ENCODE measurements at places on chromosomes 3 and 15.

GRCh38 chr15:44381236-44381635 is 46.2 kb upstream of the CTDSPL2 start:
- no peak for DNase-seq

- no peak for DNase-seq
These were observed 257.6 kb upstream of the ZPLD1 start for GRCh38 chr3:102177075-102177755.

DNA sequence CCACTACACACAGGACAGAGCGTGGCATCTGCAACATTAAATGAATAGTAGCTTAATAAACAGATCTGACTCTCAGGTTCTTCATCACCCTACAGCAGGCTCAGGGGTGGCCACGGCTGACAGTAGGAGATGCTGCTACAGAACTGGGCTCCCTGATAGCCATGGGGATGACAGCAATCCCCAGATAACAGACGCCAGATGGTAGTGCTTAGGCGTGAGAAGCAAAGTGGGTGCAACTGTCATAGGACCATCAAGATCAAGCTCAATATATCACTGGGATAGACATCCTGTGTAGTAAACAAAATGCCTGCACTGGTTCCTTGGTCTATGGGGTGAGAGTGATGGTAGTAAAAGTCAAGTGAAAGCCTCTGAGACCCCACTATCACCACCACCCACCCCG is 2.6 kb upstream of the TPRA1 start:
- no peak for DNase-seq

- no peak for DNase-seq
These were observed 202.3 kb upstream of the STAC start for GRCh38 chr3:36178018-36178417.

- DNase-seq: no peak
These were observed 3.7 kb upstream of the PLA2G4F start for GRCh38 chr15:42160136-42160535.

DNA sequence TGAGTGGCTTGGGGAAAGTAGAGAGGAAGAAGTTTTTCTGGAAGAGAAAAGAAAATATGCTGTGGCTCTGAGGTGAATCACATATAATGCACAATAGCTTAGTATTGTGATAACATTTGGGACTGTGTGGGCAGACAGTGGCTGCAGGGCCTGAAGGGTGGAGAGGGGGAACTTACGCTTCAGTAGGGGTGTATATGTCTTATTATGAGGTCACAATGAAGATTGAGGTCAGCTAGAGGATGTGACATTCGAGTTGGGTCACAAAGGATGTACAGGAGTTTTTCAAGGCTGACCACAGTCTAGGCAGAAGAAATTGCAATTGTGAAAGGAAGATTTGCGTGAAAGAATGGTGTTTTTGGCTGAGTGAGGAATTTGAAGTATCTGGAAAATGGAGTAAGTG is 414.8 kb downstream of the LPP start:
- no peak for DNase-seq

GRCh38 chr3:16103472-16103871 is 71.0 kb upstream of the GALNT15 start:
- DNase-seq: no peak

GRCh38 chr15:85727068-85727467 is 67.7 kb downstream of the KLHL25 start:
- no peak for DNase-seq

- DNase-seq: no peak
These were observed 128.4 kb downstream of the ZBBX start for GRCh38 chr3:167251678-167252077.

DNA sequence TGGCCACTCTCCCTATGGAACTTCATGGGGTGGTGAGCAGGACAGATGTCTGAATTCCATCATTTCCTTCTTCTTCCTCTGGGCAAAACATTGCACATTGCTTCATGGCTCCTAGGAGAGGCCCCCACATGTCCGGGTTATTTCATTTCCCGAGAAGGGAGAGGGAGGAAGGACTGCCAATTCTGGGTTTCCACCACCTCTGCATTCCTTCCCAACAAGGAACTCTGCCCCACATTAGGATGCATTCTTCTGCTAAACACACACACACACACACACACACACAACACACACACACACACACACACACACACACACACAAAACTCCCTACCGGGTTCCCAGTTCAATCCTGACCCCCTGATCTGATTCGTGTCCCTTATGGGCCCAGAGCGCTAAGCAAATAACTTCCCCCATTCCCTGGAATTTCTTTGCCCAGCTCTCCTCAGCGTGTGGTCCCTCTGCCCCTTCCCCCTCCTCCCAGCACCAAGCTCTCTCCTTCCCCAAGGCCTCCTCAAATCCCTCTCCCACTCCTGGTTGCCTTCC is 1.9 kb downstream of the RHO start:
- DNase-seq: no peak

DNA sequence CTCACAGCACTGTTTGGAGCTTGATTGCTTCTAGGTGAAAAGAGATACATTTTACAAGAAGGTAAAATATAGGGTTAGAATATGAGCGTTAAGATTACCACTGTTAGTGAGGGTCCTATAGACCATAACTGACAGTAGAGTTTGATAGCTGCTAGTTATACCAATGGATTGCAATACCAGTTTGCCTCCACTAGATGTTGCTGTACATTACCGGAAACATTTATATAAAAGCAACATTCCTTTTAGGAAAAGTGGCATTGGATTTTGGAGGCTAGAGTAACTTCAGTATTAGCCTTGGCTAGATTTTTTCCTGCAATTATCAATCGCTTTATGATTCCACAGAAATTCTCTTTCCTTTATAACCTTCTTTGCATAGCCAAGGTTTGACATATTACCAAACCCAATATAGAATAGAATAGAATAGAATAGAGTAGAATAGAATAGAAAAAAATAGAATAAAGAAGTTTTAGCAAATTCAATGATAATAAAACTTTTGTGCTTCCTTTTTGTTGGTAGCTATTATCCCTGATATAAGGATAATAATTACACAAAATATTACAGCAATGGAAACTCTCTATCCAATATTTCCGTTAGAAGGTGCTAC is 1093.6 kb upstream of the ALCAM start:
- DNase-seq: peak; percentile 16

- DNase-seq: no peak
These were observed 12.8 kb downstream of the H1-8 start for GRCh38 chr3:129555616-129556357.

GRCh38 chr15:35886765-35887164 is 340.8 kb upstream of the DPH6 start:
- no peak for DNase-seq

GRCh38 chr15:66625974-66626373 is 60.2 kb upstream of the LCTL start:
- no peak for DNase-seq

GRCh38 chr3:72254483-72254882 is 469.5 kb upstream of the PROK2 start:
- DNase-seq: no peak

GRCh38 chr15:65399997-65400396 is 22.2 kb upstream of the IGDCC3 start:
- no peak for DNase-seq

GRCh38 chr3:55376753-55377347 is 110.3 kb downstream of the WNT5A start:
- no peak for DNase-seq

DNA sequence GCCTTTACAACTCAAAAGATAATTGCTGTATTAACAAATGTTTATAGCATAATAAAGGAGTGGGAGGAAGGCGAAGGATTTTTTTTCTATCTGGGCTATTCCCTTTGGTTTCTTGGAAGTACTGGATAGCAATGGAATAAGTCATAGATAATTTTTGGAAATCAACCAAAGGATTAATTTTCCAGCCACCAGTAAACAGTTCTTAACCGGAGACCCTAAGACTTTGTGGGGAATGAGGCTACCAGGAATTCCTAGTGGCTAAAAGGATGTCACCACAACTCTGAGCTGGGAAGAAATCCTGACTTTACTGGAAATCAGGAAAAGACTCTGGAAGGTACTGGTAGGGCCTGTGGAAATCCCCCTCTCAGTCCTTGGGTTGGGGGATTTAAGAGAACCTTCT is 138.4 kb upstream of the RARB start:
- no peak for DNase-seq

- DNase-seq: peak; percentile 56
These were observed 59.0 kb upstream of the ACKR4 start for GRCh38 chr3:132538072-132538471.

DNA sequence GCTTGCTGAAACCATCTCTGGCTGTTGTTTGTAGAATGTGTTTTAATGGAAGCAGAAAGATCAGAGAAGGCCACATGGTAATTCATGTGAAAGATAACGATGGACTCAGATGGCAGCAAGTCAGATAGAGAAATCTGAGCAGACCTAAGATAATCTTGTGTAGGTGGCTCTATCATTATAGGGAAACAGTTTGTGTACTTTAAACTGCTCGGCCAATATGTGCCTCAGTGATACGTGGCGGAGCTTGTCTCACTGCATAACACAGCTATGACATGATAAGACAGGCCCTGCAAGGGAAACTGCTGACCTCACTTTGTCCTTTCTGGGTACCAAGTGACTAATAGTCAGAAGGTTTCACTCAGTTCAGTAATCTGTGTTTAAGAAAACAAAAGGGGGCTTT is 51.0 kb downstream of the MME start:
- DNase-seq: peak; percentile 74

GRCh38 chr3:24367216-24367615 is 127.4 kb downstream of the THRB start:
- DNase-seq: no peak

DNA sequence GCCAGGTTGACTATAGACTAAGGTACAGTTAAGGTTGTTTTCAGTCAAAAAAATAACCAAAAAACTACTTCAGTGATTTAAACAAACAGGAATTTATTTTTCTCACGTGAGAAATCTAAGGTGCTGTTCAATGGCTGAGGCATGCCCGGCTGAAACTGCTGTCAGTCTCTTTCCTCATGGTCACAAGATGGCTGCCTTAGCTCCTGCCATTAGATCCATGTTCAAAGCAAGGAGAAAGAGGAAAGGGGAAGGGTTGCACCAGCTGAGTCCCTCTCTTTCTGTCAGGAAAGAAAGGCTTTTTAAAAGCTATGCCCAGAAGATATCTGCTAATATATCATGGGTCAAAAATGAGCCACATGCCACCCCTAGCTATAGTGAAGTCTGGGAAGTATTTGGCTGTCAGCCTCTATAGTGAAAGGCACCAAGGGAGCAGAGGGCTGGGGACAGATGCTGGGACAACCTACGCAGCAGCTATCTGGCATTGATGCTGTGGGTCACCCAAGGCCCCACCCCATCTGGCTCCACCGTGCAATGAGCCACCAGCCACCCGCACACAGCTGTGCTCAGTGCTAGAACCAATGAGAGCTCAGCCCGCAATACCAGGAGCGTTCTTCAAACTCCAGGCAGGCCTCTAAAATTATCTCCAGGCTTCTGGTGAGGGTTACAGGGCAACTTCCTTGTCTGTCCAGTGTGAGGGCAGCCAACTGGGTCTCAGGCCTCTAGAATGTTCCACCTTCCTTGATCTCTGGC is 64.7 kb upstream of the GATA2 start:
- no peak for DNase-seq

GRCh38 chr3:81462921-81463320 is 298.5 kb downstream of the GBE1 start:
- DNase-seq: peak; percentile 15

- peak; percentile 54 for DNase-seq
These were observed 3.7 kb upstream of the CPA3 start for GRCh38 chr3:148861277-148861869.

Data from hepatocyte (in vitro differentiated cells).